ENCODE measurements at places on chromosomes 12 and 14.

GRCh38 chr12:109817627-109818231 lies 15.5 kb downstream of the TRPV4 start:
- DNase-seq = no peak

GRCh38 chr12:25829192-25829591 lies 129.3 kb upstream of the RASSF8 start:
- no peak for DNase-seq

DNA sequence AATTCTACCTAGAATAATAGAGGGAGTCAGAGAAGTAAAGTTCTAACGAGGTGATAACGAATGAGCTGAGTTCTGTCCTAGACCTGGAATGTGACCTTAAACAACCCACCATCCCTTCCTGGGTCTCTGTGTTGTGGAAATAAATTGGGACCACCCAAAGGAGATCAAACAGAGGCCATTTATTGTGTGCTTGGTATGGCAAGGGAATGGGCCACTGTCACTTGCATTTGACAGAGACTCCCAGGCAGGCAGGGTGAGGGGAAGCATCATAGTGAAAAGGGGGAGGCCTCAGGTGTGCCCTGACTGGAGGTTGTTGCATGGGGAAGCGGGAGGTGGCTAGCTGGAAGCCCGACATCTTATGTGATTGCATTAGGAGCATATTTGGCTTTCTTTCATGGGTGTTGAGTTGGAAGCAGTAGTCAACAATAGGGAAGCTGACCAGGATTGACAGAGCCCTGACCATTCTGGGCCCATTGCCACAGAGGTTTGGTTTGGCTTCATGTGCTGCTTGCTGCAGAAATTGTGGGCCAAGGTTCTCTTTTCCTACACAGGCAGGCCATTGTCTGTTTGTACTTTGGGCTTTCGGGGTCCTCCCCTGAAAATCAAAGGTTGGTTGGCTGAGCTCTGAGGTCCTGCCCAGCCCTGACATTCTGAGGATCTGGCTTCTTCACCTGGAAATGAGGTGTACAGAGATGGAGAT lies 17.6 kb upstream of the FAM181A start:
- DNase-seq = no peak

GRCh38 chr12:57754411-57755193 lies at the start of gene MARCHF9:
MARCHF9 (plus strand) TSS chr12:57755103; CDS start chr12:57755529, 426 bp downstream.
- DNase-seq = peak; percentile 89

GRCh38 chr12:79674629-79675028 lies 16.1 kb downstream of the PAWR start:
- peak; percentile 23 for DNase-seq

- peak; percentile 8 for DNase-seq
Measured at GRCh38 chr12:101743724-101744472, 4.6 kb upstream of the SYCP3 start.

Measured in activated CD4-positive, alpha-beta T cell treated with anti-CD3 and anti-CD28 coated beads, Interleukin-2, amount 50 U/mL, for 16 hours (primary cell).